ENCODE measurements at places on chromosomes 11 and 22.

GRCh38 chr11:94658386-94658785 is 91.2 kb downstream of the PIWIL4 start:
- DNase-seq: no peak

DNA sequence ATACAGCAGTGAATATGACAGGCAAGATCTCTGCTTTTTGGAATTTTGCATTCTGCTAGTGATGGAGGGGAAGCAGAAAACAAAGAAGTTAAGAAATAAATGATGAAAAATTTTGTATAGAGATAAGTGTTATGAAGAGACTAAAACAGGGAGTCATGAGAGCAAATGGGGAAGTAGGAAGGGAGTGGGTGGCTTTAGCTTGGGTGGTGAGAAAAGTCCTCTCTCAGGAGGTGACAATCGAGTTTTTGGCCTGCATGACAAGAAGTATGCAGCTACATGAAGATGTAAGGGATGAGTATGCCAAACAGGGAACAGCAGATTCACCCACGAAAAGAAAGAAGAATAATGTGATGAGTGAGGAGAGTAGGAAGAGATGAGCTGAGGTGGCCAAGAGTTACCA is 80.7 kb upstream of the MPPED2 start:
- no peak for DNase-seq

DNA sequence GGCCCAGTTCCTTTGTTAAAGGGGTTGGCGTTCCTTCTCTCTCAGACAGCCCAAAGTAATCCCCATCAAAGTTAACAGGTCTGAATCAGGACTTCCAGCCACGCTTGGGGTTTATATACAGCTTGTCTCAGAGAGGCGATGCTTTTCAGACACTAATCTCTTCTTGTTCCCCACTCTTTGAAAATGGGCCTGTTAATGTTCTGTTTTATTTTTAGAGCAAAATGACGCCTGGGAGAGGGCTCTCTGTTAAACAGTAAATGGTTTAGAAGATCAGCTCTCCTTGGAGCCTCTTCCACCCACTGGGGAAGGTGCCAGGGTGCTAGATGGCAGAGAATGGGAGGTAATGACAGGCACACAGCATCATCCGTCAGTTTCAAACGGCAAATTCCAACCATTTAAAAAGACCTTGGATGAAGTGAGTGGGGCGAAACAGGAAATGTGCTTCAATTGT is 235.9 kb upstream of the NARS2 start:
- no peak for DNase-seq

DNA sequence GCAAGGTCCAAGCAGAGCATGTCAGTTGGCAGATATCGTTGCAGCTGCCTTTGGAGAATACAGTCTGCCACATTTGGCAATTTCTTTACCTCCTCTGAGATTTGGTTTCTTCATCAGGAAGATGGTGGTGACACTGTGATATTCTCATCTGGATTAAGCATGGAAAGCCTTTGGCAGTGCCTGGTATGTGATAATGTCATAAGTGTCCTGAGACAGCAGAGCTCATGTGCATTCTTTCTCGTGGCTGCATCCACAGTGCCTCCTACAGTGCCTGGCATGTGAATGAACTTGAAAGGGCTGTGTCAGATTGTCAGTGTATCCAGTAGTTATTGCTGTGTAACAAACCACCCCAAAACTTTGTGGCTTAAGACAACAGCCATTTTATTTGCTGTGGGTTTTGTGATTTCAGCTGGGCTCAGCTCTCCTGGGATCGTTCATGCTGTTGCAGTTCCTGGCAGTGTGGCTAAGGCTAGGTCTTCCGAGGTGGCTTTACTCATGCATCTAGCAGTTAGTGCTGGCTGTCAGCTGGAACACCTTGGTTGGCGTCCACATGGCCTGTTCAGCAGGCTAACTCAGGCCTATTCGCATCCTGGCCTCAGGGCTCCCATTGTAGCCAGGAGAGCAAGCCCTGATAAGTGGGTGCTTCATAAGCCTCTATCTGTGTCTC is 35.7 kb upstream of the MICAL2 start:
- no peak for DNase-seq

GRCh38 chr11:75949023-75949672 is 134.1 kb downstream of the UVRAG start:
- no peak for DNase-seq

DNA sequence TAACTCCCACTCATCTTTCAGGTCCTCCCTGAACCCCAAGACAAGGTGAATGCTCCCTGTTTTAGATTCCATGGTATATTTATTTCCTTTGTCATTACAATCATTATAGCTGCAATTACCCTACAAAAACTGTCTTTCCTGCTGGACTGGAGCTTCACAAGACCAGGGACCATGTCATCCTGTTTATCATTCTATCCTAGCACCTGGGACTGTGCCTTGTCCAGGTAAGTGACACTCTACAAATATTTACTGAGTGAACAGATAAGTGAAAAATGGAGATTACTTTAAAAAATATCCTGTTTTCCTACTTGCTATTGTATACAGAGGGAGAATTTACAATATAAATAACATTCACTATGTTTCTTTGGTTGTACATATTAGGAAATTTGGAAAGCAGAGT is 22.5 kb upstream of the ELF5 start:
- no peak for DNase-seq

DNA sequence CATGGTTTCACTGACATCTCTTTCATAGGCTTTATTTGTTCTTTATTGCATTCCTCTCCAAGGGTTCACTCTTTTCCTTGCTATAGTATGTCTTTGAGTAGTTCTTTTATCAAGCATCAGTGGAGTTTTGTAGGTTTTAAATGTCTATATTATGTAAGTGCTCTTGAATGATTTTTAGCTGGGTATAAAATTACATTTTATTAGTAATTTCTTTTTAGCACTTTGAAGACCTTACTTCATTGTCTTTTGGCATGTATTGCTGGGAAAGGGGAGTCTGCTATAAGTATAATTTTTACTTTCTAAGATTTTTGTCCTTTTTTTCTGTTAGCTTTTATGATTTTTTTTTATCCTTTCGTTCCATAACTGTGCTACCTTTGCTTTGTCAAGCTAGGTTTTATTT is 25.5 kb upstream of the CAT start:
- no peak for DNase-seq

DNA sequence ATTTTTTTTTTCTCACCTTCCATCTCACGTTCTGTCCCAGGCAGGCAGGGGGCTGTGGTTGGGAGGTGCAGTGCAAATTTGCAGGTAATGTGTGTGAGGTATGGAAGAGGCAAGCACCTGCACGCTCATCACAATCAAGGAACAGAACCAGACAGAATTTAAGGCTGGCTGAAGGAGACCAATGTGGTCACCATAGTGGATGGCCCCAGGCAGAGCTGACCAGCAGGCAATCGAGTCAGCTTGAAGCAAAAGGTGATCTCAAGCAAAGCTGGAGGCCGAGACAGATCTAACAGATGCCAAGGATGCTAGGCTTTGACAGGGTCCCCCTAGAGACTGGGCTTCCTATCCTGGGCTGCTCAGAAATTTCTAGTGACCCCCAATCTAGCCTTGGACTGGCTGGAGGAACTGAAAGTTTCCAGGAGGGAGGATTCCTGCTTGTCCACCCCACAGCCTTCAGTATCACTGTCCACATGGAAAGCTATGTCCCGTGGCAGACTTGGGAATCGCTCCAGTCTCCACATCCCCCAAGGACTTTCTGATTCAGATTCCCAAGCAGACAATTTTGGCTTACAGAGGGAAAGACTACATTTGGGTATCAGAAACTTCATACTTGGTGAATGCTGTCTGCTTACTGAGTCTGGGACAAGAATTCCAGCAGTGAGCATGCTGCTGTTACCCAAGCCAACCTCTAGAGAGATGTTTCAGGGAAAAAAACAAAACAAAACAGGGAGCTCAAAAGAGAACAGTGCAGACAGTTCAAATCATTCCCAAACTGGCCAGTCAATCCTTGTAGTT is 9.0 kb upstream of the MICAL3 start:
- DNase-seq: no peak

DNA sequence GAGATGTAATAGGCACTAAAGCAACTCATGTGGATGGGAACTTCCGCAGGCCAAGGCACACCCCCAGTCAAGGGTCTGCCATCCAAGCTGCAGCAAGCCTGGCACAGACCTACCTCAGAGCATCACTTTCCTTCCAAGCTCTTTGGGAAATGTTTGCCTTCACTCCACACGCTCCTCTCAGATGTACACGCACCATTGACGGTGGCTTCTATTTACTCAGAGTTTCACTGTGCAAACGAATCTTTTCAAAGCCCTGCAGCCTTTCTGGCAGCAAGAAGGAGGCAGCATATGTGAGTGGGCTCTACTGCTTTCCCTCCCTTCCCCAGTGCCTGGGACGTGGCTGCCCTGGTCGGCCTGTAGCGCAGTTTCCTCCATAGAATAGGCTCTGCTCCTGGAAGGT is 60.9 kb upstream of the USP47 start:
- DNase-seq: no peak

GRCh38 chr22:38318792-38319773 is 1.9 kb upstream of the CSNK1E start:
- no peak for DNase-seq

- DNase-seq: no peak
These were observed 20.4 kb upstream of the SCUBE1 start for GRCh38 chr22:43363315-43364168.

Data from GM19239 (cell line).